Glutamatergic neuron (in vitro differentiated cells): ENCODE measurements at places on chromosomes 3 and 15.

GRCh38 chr3:87793337-87793877 is 265.4 kb downstream of the CGGBP1 start:
- no peaks in the 10 kb centered on the region for H3K36me3 ChIP-seq
- no peak overlapping the region for H3K27ac ChIP-seq
- H3K27me3 ChIP-seq = peaks cover 14% of the 10 kb centered on the region
- DNase-seq = no peak
- H3K4me3 ChIP-seq = peak overlapping the region; percentile 87

- peaks cover 2% of the 10 kb centered on the region for H3K4me1 ChIP-seq
- peak overlapping the region; percentile 98 for H3K27ac ChIP-seq
- peak overlapping the region; percentile 100 for H3K4me3 ChIP-seq
- H3K27me3 ChIP-seq = peaks cover 5% of the 10 kb centered on the region
- peak; percentile 21 for DNase-seq
These were observed 541 bp downstream of the RPS27L start for GRCh38 chr15:63156755-63157117.

DNA sequence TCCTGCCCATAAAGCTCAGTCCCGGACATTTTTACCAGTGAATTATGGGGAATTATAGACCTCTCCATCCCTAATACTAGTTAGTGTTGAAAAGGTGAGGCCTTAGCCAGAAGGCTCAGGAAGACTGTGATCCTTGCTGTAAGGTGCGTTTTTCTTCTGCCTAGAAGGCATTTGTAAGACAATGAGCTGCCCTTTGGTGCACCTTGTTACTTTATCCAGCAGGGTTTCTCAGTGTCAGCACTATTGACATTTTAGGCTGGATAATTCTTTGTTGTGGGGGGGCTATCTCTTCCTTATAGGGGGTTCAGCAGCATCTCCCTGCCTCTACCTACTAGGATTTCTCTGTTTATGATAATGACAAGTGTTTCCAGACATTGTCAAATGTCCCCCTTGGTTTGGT is 108.1 kb upstream of the ABHD17C start:
- H3K4me3 ChIP-seq = no peak overlapping the region
- H3K36me3 ChIP-seq = peaks cover 4% of the 10 kb centered on the region
- DNase-seq = no peak
- no peak overlapping the region for H3K27ac ChIP-seq
- H3K4me1 ChIP-seq = peaks cover 2% of the 10 kb centered on the region

- H3K4me3 ChIP-seq = no peak overlapping the region
- H3K36me3 ChIP-seq = no peaks in the 10 kb centered on the region
- DNase-seq = no peak
- H3K27ac ChIP-seq = no peak overlapping the region
- H3K4me1 ChIP-seq = no peaks in the 10 kb centered on the region
These were observed 6.2 kb upstream of the ARPP19 start for GRCh38 chr15:52575072-52575471.

GRCh38 chr3:122993124-122993978 is 34.2 kb downstream of the SEMA5B start:
- peak overlapping the region; percentile 4 for H3K27ac ChIP-seq
- H3K27me3 ChIP-seq = peaks cover 22% of the 10 kb centered on the region
- no peak overlapping the region for H3K4me3 ChIP-seq

GRCh38 chr3:23726811-23727548 is 78.8 kb upstream of the UBE2E1 start:
- no peak for DNase-seq
- H3K27ac ChIP-seq = no peak overlapping the region
- H3K4me3 ChIP-seq = no peak overlapping the region
- H3K27me3 ChIP-seq = peaks cover 4% of the 10 kb centered on the region

DNA sequence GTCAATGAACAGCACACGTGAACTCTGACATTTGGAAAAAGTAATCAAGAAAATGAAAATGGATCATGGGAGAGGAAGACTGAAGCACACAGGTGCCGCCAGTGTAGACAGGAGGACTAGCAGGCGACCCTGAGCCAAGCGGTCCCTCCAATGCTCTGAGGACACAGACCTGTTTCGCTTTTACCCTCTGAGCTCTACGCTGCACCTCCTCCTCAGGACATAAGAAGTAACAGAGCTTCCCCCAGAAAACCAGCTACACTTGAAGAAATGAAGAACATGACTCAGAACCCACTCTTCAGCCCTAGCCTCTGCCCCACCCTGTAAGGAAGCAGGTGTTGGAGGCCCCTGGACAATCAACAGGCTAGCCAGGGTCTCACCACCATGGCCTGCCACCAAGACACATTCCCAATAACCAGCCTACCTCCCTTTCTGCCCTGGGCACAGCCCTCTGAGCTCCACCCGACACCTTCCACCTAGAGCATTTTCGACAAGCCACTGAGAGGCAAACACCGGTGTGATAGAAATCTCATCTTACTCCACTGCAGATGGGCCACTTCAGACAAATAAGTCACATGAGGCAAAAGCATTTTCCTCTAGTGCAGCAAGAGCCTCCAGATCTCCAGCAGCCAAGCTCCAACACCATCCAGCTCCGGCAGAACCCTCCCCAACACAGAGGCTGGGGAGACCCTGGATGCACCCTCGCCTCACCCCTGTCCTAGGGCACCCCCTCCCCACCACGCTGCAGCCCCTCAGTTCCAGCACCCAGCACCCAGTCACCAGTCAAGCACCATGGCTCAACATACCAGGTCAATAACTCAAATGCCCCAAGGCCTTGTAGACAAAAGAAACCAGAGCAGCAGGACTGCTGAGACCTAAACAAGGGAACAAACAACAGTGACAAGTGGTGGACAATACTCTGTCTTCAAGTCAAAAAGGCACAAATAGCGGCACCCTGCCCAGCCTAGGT is 11.4 kb downstream of the FAM174B start:
- peaks cover 18% of the 10 kb centered on the region for H3K4me1 ChIP-seq
- H3K27me3 ChIP-seq = peaks cover 6% of the 10 kb centered on the region
- no peak for DNase-seq
- no peak overlapping the region for H3K27ac ChIP-seq
- no peak overlapping the region for H3K4me3 ChIP-seq
- peaks cover 10% of the 10 kb centered on the region for H3K36me3 ChIP-seq

GRCh38 chr15:48966595-48967301 is 3.0 kb upstream of the SHC4 start:
- no peaks in the 10 kb centered on the region for H3K27me3 ChIP-seq
- no peak overlapping the region for H3K4me3 ChIP-seq
- no peak overlapping the region for H3K27ac ChIP-seq
- peaks cover 4% of the 10 kb centered on the region for H3K36me3 ChIP-seq
- H3K4me1 ChIP-seq = peaks cover 8% of the 10 kb centered on the region

GRCh38 chr3:37130984-37131859 is 43.2 kb downstream of the LRRFIP2 start:
- no peaks in the 10 kb centered on the region for H3K27me3 ChIP-seq
- no peaks in the 10 kb centered on the region for H3K4me1 ChIP-seq
- H3K4me3 ChIP-seq = no peak overlapping the region

- DNase-seq = no peak
- H3K4me1 ChIP-seq = no peaks in the 10 kb centered on the region
- no peak overlapping the region for H3K4me3 ChIP-seq
- no peaks in the 10 kb centered on the region for H3K36me3 ChIP-seq
- H3K27me3 ChIP-seq = no peaks in the 10 kb centered on the region
These were observed 169.3 kb downstream of the GBE1 start for GRCh38 chr3:81592101-81592500.

GRCh38 chr3:47578119-47578632 is 489 bp downstream of the CSPG5 start:
- H3K4me3 ChIP-seq = no peak overlapping the region
- H3K36me3 ChIP-seq = peaks cover 9% of the 10 kb centered on the region
- H3K27me3 ChIP-seq = peaks cover 22% of the 10 kb centered on the region
- no peak overlapping the region for H3K27ac ChIP-seq

DNA sequence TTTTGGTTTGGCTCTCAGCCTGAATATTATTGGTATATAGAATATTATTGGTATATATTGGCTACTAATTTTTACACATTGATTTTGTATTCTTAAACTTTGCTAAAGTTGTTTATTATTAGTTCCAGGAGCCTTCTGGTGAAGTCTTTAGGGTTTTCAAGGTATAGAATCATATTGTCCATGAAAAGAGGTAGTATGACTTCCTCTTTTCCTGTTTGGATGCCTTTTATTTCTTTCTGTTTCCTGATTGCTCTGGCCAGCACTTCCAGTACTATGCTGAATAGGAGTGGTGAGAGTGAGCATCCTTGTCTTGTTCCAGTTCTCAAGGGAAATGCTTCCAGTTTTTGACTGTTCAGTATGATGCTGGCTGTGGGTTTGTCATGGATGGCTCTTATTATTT is 107.3 kb upstream of the LIPC start:
- H3K4me3 ChIP-seq = no peak overlapping the region
- no peaks in the 10 kb centered on the region for H3K27me3 ChIP-seq
- no peak for DNase-seq

DNA sequence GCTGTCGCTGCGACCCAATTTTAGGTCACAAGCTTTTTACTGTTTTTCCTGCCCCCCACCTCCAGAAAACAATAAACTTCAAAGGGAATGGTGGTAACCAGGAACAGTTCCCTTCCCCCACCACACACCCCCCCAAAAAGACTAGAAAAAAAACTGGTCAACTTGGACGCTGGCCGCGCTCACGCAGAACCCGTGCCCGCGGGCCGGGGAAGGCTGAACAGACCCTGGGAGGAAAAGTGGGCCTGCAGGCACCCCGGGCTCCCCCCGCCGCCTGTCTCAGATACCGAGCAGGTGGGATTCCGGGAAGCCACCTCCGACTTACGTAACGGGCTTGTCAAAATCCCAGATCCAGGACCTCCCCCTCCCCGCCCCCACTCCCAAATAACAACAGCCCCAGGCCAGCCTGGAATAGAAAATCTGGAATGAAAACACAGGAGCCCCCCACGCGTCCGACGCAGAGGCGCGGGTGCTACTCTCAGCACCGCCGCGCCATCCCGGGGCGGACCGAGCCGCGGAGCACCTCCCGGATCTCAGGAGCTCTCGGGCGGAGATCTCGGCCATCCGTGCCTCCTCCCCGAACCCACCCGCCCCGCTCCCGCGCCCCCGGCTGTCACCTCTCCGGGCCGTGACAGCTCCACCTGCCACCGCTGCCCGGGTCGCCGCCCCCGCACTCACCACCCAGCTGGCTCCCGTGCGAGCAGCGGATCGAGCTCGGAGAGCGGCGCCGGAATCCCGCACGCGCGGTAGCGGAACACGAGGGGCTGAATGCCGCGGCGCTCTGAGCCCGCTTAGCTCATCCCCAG is 557 bp downstream of the DENND4A start:
- peak; percentile 63 for DNase-seq
- peak overlapping the region; percentile 81 for H3K27ac ChIP-seq
- H3K4me3 ChIP-seq = peak overlapping the region; percentile 90
- H3K27me3 ChIP-seq = peaks cover 6% of the 10 kb centered on the region
- no peaks in the 10 kb centered on the region for H3K36me3 ChIP-seq
- peaks cover 11% of the 10 kb centered on the region for H3K4me1 ChIP-seq

DNA sequence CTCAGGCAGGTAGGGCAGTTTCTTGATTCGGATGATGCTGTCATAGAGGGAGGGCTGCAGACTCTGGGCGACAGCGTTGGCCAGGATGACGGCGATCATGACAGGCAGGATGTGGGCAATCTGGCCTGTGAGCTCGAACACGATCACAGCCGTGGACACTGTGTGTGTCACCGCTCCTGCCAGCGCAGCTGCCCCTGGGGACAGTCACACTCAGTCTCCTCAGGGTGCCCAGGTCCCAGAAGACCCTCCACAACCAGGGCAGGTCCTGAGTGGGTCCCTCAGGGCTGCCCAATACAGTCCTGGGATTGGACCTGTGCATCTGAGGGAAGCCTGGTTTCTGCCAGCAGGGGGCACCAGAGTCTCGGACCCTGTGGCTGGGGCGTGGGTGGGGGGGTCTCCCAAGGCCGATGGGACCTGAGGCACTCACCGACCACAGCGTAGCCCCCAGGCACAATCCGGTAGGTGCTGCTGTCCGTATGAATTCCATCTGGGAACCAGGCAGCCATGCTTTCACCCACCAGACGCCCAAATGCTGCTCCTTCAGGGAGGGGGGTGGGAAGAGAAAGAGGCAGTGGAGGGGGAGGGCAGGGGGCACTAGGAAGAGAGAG is 7.2 kb downstream of the CLCN2 start:
- no peak overlapping the region for H3K4me3 ChIP-seq
- H3K27me3 ChIP-seq = peaks cover 11% of the 10 kb centered on the region
- peak; percentile 69 for DNase-seq
- H3K27ac ChIP-seq = no peak overlapping the region

GRCh38 chr15:93467337-93467736 is 378.3 kb upstream of the RGMA start:
- H3K4me3 ChIP-seq = peak overlapping the region; percentile 67
- H3K36me3 ChIP-seq = peaks cover 7% of the 10 kb centered on the region
- peaks cover 10% of the 10 kb centered on the region for H3K27me3 ChIP-seq
- DNase-seq = peak; percentile 82

DNA sequence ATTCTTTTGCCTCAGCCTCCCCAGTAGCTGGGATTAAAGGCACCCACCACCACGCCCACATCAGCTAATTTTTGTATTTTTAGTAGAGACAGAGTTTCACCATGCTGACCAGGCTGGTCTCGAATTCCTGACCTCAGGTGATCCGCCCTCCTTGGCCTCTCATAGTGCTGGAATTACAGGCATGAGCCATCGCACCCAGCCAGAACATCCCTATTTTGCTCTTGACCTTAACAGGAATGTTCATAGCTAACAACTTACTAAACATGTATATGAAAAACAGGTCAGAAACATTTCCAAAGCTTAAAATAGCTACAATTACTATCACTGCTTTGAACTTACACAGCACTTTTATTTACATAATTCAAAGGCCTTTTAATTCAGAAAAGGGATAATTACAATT is 33.7 kb downstream of the UQCC5 start:
- H3K27me3 ChIP-seq = no peaks in the 10 kb centered on the region
- H3K4me3 ChIP-seq = no peak overlapping the region
- H3K4me1 ChIP-seq = no peaks in the 10 kb centered on the region
- no peak overlapping the region for H3K27ac ChIP-seq
- no peaks in the 10 kb centered on the region for H3K36me3 ChIP-seq
- DNase-seq = no peak

- no peaks in the 10 kb centered on the region for H3K36me3 ChIP-seq
- no peaks in the 10 kb centered on the region for H3K4me1 ChIP-seq
- H3K27me3 ChIP-seq = no peaks in the 10 kb centered on the region
- H3K27ac ChIP-seq = no peak overlapping the region
- no peak overlapping the region for H3K4me3 ChIP-seq
These were observed 12.3 kb downstream of the P2RY12 start for GRCh38 chr3:151372063-151372820.

DNA sequence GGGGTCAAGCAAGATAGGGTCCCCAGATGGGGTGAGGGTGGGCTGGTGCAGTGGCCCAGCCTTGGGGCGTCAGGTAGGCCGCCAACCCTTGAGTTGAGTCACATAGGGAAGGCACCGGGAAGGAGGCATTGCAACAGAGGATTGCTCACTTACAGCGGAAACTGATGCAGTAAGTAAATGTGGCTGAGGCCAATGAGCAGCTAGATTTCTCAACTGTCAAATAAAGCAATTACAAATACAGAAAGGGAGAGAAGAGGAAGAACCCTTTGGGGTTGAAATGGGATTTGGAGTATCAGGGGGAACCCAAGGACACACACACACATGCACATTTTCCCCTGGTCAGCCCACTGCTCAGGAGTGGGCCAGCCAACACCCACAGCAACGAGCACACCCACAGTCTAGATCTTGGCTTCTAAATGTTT is 44.0 kb downstream of the CHSY1 start:
- no peak for DNase-seq
- peaks cover 10% of the 10 kb centered on the region for H3K4me1 ChIP-seq
- no peaks in the 10 kb centered on the region for H3K27me3 ChIP-seq

- H3K4me1 ChIP-seq = peaks cover 3% of the 10 kb centered on the region
- H3K4me3 ChIP-seq = no peak overlapping the region
- no peak overlapping the region for H3K27ac ChIP-seq
- peaks cover 1% of the 10 kb centered on the region for H3K27me3 ChIP-seq
- no peaks in the 10 kb centered on the region for H3K36me3 ChIP-seq
These were observed 7.3 kb upstream of the ZBTB38 start for GRCh38 chr3:141360888-141361598.
